ENCODE measurements at places on chromosomes 11 and 22.

DNA sequence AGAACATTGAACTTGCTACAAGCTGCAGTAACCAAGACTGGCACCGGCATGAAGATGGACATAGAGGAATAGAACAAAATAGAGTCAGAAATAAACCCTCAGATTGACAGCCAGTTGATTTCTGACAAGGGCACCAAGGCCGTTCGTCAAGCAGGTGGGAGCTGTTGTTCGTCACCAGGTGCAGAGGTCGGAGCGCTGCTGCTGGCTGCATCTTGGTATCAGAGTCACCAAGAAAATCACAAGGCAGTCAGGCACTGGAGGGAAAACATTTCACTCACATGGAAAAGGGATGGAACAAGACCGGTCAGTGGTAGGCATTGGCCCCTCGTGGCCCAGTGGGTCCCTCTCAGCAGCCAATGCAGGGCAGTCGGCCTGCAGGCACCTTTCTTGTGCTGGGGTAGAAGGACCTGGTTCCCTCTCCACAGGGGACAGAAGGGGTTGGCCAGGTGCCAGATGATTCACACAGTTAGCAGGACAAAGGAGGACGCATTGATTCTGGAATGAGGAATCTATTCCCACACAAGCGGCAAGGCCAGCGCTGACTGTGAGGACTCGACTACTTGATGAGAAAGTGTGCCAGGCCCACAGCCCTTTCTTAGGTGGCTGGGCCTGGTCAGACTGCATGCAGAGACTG, 115.8 kb upstream of the FGF3 start:
- no peak for DNase-seq

GRCh38 chr22:40594346-40594745, 42.2 kb downstream of the MRTFA start:
- no peak for DNase-seq

- peak; percentile 74 for DNase-seq
Observed at GRCh38 chr22:25774575-25775026, 32.6 kb downstream of the MYO18B start.

DNA sequence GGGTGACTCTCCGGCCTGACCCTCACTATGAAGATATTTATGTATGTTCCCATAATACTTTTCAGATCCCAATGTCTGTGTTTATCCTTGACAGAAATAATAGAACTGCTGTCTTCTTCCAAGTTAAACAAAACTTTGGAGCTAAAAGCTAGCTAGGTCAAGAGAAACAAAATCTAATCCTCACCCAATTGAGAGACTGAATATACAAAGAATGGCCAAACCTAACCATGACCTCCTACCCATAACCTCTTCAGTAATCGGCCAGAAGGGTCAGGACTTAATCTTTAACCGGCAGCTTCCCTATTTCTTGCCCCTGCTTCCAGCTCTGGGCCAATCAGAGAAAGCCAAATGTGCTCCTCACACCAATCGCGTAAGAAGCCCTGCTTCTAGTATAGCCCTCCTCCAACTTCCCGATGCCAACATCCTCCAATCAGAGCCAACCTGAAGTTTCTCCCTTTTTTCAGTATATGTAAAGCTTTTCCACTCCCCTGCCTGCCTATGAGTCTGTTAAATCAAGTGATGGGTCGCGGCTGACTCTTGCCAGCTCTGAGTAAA, 1.7 kb upstream of the DDX6 start:
- DNase-seq, result peak; percentile 90

DNA sequence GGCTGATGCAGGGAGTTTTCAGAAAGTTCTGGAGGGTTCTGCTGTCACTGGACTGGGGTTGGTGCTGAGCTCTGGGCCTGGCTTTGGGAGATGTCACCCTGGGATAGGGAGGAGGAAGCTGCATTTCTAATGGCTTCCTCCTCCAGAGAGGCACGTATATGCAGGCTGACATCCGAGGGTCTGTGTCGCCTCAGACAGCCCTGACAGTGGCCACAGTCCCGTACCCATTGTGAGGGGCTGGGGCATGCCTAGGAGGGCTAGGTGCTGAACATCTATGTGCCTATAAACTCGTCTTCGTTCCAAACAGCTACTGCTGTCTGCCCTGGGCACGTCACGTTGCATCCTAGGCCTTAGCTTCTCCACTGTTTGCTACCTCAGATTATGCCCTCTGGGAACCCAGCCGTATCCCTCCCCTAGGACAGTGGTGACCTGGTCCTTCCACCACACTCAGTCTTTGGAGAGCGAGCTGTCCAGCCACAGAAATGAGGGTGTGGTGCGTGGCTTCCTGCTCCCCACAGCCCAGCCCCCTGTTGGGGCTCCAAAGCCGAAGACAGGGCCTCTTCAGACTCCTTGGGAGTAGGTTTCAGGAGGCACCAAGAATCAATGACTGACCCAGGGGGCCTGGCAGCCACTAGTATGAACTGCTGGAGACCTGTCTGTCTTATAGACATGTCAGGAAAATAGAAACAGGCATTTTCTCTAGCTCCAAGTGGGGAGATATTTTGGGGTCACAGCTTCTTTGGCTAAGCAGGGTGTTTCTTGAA, 26.4 kb downstream of the ADAMTS15 start:
- DNase-seq, result no peak

GRCh38 chr11:113481672-113482071, 6.5 kb upstream of the DRD2 start:
- DNase-seq, result no peak

DNA sequence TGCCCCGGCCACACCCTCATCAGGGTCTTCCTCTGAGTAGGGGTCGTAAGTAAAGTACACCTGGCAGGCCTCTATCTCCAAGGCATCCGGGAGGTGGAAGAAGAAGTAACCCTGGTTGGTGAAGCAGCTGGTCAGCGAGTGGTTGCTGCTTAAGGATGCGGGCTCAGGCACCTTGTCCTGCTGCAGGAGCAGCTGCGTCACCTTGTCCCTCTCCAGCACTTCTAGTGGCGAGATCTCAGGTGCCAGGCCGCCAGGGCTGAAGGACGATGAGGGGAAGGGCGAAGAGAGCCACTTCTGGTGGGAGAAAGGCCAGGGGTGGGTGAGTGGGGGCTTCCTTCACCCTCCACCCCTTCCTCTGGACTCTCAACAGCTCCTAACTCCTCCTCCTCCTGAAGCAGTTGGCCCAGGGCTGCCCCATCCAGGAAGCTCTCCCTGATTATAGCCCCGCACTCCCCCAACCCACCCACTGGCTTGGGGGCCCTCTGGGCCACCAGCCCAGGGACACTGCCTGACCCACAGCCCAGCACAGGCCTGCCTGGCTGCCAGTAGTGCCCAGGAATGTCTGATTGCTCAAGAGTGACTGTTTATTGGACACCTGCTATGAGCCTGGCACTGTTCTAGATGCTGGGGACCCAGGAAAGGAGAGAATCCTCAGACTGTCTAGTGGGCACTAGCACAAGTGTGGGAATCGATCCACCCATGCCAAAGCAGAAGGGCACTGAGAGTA, 19.2 kb upstream of the TMPRSS6 start:
- DNase-seq, result no peak

DNA sequence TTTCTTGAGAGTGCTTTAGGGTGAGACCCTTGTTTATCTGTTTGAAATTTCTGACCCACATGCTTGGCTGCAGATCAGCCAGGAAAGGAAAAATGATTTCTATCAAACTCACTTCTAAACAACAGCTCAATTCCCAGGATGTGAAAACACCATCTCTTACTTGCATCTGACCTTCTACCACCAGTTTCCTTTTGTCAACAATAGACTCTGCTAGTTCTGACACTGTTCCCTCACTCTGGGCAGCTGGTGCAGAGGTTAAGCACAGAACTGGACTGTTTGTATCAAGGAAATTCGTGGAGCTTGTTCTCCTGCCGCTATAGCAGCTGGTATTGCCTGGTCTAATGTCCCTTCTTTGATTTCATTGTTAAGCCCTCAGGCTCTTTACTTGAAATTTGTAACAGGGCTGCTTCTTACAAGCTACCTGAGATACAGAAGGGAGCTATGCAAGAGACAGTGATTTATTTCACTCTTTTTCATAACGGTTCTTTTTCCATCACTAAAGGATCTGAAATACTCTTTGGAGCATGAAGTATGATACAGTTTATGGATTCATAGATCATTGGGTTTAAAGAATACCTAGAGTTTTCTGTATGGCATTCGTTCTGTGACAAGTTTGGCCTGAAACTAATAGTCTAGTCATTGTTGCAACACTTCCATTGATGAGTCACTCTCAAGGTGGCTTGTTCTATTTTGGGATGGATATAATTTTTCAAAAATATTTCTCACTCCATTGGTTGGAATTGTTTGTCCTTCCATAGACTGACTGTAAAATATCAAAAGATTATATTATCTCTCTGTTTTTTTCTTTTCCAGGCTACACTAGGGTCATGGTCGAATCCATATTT, 178.2 kb upstream of the ZC3H12C start:
- DNase-seq, result no peak

- peak; percentile 83 for DNase-seq
Observed at GRCh38 chr22:36301384-36301828, 48.5 kb downstream of the APOL1 start.

DNA sequence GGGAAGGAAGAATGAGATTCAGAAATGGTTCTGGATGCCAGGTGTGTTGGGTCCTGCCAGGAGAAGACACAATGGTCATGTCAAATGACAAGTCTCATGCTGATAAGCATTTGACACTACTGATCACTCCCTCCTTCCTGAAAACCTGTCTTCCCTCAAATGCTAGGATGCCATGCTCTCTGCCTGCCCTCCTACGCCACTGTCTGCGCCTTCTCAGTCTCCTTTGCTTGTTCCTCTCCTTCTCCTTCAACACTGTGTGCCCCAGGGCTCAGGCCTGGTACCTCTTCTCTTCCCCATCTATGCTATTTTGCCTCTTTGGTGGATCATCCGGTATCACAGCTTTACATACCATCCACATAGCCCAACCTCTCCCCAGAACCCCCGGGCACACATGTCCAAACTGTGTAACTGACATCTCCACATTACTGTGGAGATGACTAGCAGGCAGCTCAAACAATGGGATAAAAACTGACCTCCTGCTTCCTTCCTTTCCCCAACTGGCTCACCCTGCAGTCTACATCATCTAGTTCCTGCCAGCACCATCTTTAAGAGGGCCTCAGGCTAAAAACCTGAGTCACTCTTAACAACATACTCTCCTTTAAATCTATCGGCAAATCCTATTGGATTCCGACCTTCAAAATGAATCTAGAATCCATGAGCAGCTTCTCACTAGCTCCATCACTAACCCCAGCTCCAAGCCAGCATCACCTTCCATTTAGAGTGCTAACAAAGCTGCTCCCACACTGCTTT, 8.2 kb downstream of the AP1B1 start:
- DNase-seq, result no peak

DNA sequence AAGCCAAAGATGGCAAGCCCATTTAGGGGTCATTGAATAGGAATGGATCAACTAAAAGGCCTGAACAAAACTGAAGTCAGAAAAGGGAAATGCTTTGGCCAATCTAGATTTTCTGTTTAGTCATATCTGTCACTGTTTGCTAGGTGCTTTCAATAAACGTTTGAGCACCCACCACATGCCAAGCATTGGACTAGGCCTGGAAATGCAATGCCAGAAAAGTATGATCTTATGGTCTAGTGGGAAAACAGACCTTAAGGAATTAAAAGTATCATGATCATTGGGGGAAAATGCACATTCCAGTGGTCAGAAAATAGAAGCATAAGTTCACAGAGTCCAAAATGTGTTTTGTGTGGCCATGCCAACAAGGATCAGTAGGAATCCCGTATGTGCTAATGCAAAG, 76.8 kb upstream of the BIRC3 start:
- DNase-seq, result no peak

DNA sequence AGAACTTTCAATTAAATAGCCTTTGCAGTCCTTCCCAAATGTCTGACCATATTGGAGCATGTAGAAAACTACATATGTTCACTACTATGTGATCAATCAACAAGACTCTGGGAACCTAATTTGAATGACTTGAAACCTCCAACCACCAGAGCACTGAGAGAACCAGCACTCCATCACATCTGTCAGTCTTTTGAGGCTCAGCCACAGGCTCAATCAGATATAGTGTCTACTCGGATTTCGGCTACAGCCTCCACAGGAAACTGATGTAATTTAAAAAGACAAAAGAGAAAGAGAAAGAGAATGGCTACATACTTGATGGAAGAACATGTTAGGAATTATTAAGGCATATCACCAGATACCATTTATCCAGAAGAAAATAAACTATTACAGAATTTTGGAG, 859.0 kb downstream of the FAM181B start:
- DNase-seq, result no peak

- peak; percentile 80 for DNase-seq
Observed at GRCh38 chr11:113896156-113896879, 8.3 kb upstream of the HTR3B start.

DNA sequence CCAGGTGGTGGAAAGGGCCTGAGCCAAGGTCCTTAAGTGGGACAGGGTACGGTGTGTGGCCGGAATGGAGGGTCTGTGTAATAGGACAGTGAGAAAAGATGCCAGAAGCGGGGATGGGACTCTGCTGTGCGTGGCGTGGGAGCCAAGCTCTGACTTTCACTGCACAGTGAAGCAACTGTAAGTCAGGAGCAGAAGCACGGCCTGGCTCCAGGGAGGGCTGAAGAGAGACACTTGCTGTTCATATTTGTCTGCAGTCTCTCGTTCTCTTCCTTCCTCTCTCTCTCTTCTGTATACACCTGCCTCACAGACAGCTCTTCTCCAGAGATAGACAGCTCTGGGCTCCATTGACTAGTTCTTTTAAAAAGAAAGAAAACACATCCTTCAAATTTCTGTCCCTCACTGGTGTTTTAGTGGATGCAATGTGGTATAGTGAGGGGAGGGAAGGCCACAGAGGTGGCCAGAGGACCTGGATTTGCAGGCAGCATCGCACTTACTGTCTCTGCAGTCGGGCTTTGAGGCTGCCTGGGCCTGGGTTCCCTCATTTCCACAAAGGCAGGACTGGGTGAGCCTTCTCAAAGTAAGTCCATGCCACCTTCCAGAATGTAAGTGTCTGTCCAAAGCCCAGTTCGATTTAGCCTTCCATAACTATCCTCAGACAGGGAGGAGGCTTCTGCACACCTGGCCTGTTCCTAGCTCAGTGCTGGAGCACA, 2.1 kb downstream of the IL17RA start:
- DNase-seq, result no peak

DNA sequence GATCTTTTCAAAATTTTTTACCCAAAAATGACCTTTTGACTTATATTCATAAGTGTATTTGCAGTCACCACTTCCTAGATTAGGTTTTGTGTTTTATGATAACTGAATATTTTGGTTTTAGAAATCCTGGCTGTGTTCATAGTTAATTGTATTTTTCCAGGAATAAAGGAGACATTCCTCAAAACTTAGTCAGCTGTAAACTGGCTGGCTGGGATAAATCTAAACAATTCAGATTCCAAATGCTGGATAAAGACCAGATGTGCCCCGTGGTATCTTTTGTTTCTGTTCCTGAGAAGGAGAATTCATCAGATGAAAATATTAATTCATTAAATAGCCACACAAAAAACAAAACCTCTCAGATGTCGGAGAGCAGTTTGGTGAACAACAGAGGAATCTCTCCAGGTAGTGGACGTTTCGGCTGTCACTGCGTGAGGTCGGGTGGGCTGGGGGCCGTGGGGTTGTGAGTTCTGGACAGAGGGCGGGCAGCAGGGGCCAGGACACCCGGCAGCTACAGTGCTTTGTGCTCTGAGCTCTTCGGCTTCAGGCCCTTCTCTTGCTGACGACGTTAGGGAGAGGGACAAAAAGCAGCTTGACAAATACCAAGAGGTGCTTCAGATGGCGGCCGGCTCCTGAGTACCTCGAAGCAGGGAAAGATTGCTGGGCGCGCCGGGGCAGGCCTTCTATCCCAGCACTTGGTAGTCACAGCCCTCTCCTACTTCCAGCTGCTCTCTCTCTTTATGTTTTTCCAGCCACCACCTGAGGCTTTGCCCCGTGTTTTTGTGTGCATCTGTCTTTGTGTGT, 24.6 kb downstream of the MOV10L1 start:
- peak; percentile 69 for DNase-seq

- DNase-seq, result no peak
Observed at GRCh38 chr11:60197442-60197841, 14.6 kb upstream of the MS4A6A start.

- DNase-seq, result no peak
Observed at GRCh38 chr11:57269571-57270021, 32.5 kb upstream of the APLNR start.

Data from eye (tissue), 1 donor.